ENCODE measurements at places on chromosomes 12 and 14.

- DNase-seq = no peak
Observed at GRCh38 chr12:12903642-12904609, 12.6 kb downstream of the GPRC5A start.

GRCh38 chr14:105392131-105393090 is 5.9 kb upstream of the TEX22 start:
- no peak for DNase-seq

GRCh38 chr12:18551701-18552100 is 186.1 kb downstream of the PLCZ1 start:
- DNase-seq = no peak

- no peak for DNase-seq
Observed at GRCh38 chr14:104821971-104822608, 21.2 kb downstream of the ZBTB42 start.

- no peak for DNase-seq
Observed at GRCh38 chr14:76755610-76756370, 5.5 kb upstream of the VASH1 start.

GRCh38 chr12:15899282-15899870 is 11.8 kb upstream of the DERA start:
- DNase-seq = peak; percentile 54

DNA sequence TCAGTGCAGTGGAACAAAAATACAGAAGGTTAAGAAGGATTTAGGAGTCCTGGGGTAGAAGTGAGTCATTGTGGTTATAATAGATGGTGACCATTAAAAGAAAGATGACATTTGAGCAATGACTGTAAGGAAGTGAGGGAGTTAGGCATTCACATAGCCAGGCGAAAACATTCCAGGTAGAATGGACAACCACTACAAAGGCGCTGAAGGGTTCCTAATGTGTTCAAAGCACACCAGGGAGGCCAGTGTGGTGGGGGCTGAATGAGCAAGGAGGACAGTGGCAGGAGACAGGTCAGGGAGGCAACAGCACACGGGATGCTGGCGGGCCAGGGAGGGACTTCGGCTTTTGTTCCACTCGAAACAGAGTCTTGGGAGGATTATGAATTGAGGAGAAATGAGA is 129.9 kb downstream of the NPAS3 start:
- DNase-seq = no peak

DNA sequence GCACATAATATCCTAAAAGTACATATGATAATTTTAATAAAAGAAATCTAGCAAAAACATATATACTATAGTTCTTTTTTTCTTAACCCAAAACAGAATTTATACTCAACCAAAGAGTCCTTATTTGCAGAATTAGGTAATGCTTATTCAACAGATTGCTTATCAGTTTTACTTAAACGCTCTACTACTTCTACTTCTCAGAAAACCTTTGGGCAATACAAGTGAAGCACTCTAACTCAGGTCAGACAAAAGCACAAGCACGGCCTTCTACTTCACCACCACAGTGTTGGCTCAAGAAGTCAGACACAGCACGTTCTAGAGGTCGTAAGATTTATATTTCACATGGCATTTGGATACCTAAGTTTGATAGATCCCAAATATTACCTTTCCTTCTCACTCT is 29.2 kb downstream of the DICER1 start:
- no peak for DNase-seq

- no peak for DNase-seq
Observed at GRCh38 chr14:101047326-101047725, 143.8 kb upstream of the RTL1 start.

DNA sequence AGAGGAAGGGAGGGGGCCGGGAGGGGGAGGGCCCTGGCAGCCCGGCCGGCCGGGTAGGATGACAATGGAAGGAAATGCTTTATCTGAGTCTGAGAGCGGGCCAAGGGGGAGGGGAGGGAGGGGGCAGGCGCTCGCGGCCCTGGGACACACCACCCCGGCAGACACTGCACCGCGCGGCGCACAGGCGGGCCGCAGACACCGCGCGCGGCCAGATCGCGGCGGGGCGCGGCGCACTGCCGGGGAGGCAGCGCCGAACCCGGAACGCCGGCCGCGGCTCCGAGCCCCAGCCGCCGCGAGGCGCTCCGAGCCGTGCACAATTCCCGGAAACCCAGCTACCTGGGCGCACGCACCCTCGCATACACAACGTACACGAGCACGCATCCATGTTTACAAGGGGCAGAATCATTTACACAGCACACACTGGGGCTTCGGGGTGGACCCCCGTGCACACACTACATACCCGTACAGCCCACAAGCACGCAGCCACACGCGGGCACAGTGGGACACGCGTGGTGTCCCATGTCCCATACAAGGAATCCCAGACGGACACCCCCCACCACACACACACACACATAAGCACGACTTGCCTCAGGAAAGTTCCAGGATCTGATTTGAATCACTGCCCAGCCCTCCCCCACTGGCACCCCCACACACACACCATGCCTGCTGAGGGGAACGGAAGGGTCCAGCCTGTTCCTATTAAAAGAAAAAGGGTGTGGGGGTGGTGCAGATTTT is at the start of gene HDAC7:
TSS of gene HDAC7 (minus strand) at position 8 of the 735 bp plus-strand sequence. CDS start 118 bp downstream, outside the sequence.
- DNase-seq = peak; percentile 84

DNA sequence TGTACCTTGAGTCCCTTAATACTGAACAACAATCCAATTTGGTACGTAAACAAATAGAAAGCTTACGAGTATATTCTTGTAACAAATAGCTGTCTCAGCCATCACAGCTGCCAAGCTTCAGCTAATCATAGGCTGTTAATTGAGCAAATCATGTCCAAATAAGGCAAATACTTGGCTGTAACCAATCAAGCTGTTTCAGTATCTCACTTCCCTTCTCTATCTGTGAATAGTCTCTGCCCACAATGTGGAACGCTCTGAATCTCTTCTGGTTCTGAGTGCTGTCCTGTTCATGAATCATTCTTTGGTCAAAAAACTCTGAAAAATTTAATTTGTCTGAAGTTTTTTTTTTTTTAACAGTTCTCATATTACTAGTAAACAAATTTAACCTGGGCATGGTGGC is 5.8 kb upstream of the NEMF start:
- no peak for DNase-seq

DNA sequence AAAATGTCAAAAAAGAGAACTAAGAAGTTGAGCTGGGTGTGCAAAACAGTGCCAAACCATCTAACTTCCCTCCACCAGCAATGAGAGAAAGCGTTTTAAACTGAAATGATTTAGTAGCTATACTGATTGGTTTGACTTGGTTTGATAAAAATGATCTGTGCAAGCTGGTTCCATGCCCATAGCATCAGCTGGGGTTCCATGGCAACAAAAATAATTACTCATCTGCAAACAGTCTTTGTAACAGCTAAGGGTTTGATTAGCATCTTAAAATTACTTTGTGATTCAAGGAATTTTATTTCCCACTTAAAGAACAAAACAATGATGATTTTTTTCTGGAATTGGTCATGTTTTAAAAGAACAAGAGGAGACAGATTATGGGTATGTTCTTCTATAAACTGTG is 15.0 kb upstream of the BICD1 start:
- no peak for DNase-seq

DNA sequence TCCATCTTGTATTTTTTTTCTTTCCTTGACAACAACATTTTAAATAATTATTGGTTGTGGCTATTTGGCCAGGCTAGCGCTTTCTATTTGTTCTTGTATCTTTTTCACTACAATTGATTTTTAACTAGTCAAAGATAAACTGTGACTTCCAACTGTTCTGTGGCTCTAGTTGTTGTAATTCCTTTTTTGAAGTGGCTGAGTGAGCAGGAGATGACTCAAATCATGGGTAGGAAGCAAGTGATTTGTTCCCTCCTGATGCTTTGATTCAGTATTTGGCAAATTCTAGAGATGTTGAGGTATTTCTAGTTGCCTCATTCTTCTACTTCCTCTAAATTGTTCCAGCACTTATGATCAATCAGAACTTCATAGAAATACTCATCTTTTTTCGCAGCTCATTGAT is 633.5 kb downstream of the RERGL start:
- DNase-seq = peak; percentile 42

GRCh38 chr12:14384783-14385638 is 19.5 kb downstream of the ATF7IP start:
- peak; percentile 86 for DNase-seq

DNA sequence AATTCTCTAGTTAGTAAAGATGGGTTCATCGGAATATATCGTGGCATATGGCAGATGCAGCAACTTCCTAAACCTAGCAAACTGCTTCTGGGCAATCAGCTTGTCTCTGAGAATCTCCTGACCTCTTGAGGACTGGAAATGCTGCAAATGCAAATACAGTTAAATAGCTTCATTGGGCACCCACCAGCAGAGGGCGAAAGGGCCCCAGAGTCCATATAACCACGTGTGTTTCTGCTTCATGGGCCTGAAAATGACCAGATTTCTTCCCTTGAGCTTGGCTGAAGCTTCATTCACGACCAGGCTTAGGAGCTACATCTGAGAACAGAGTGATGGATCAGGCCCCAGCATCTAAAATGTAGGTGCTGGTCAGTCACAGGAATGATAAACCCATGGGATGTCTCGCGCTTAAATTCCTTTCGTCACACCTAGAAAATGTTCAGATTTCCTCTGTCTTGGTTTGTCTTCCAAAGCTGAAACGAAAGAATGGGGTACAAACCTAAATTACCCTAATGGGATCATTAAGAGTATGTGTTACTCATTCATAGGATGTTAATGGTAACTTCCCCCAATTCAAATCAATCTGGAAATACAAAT is 1482.5 kb upstream of the TMEM132C start:
- peak; percentile 38 for DNase-seq

DNA sequence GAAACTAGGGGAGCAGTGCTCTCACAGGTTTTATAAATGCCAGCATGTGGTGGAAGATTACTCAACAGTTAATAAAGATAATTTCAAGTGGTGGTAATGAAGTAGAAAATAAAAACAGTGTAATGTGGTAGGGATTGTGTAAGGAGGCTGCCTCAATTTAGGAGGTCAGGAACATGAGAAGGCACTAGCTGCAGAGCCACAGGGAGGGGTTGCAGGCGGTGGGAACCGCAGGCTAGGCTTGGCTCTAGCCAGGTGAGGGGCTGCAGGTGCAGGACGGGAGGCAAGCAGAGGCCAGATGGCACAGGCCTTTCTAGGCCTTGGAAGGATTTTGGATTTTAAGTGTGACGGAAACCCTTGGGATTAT is 768 bp downstream of the METTL25 start:
- DNase-seq = peak; percentile 6

GRCh38 chr12:53532524-53533445 is 25.5 kb upstream of the NPFF start:
- no peak for DNase-seq

DNA sequence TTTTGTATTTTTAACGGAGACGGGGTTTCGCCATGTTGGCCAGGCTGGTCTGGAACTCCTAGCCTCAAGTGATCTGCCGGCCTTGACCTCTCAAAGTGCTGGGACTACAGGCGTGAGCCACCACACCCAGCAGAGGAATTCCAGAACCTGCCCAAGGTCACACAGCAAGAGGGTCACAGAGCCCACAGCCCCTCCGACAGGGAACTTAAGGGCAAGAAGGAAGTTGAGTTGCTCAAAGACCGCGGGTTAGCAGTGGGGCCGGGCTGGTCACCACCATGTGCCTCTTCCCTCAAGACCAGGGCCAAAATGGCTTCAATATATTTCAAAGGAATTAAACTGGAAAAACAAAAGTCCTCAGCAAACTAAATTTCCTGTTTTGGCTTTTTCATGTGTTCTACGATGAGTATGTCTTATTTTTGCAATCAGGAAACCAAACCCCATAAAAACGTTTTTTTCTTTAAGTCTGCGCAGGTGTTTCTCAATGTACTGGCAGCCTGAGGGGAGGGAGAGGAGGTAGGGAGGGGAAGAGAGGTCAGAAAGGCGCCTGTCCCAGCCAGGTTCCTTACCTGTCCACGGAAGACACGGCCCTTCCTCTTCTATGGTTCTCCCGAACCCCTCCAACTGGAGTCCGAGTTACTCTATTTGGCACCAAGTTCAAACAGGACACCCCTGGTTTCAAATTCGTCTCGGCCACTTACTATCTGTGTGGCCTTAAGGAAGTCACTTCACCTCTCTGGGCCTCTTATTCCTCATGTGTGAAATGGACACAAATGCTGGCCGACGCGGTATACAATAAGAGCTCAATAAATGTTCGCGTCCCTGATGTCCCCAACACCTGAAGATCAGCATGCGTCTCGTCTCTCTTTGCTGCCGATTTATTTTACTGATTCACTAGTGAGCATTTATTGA is 778 bp downstream of the SLC8B1 start:
- DNase-seq = no peak

DNA sequence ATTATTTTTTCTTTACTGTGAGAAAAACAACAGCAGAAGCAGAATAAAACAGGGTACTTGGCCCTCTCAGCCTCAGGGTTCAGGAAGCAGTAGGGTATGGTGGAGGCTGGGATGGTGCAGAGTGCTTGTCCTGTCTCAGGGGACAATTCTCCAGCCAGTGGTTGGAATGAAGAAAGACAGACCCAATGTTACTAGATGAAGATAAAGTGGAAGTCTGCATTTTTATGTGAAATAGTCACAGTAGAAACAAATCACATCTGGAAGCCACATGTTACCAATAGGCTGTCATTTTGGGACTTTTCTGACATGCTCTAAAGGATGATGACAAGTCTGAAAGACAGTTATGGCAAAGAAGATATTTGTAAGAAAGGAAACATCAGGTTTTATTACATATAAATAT is 32.3 kb downstream of the PROX2 start:
- peak; percentile 36 for DNase-seq

GRCh38 chr14:94952097-94952496 is 182.2 kb upstream of the GSC start:
- no peak for DNase-seq

GRCh38 chr12:10088031-10088430 is 10.8 kb downstream of the CLEC1A start:
- no peak for DNase-seq

DNA sequence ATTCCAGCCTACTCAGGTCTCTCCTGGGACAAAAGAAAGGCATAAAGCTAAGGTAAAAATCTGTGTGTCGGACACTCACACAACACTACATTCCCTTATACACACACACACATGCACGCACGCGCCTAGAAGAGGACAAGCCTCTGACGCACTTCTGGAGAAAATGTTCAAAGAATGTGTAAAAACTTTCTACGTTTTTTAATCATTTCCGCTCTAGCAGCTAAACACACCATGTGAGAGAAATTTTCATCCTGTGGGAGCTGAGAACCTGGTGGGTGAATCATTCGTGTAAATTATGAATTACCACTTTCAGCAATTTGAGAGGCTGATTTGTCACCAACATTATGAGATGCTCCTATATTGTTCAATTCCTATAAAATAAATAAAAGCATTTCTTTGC is 494.5 kb downstream of the TMEM132D start:
- DNase-seq = no peak

- DNase-seq = peak; percentile 82
Observed at GRCh38 chr12:79737875-79738718, 47.3 kb upstream of the PAWR start.
